Stimulated activated CD4-positive, alpha-beta T cell treated with anti-CD3 and anti-CD28 coated beads, Interleukin-12 subunit alpha, Interleukin-12 subunit beta, amount 100 ng/mL, for 48 hours (primary cell): ENCODE measurements at places on chromosomes 6 and 20.

DNA sequence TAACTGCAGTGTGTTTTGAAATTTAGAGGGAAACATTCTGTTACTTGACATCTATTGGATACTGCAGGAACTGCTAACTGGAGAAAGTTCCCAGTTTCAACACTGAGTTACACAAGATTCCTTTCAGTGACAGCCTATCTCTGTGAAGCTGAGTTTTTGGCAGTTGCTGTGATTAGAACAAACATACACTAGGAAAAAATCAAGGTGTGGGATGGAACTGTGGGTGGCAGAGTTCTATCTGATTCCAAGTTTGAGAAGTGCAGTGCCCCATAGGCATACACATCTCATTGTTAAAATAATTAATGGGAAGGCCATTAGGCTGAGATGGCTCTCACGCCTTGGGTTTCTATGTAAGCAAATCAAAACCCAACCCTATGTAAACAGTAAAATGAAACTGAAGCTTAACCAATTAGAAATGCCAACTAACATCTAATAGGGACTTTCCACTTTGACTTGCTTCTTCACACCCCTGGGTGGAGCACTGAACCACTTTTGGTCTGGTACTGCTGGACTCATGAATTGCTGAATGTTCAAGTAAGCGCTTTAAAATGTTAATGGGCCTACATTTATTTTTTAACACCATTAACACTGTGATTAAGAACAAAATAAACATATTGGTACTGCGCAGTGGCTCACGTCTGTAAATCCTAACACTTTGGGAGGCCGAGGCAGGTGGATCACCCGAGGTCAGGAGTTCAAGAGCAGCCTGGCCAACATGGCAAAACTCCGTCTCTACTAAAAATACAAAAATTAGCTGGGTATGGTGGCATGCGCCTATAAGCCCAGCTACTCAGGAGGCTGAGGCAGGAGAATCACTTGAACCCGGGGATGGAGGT, 55.2 kb upstream of the TBC1D7 start:
- DNase-seq: no peak

GRCh38 chr6:82364087-82365015, 734 bp downstream of the TPBG start:
- no peak for DNase-seq

DNA sequence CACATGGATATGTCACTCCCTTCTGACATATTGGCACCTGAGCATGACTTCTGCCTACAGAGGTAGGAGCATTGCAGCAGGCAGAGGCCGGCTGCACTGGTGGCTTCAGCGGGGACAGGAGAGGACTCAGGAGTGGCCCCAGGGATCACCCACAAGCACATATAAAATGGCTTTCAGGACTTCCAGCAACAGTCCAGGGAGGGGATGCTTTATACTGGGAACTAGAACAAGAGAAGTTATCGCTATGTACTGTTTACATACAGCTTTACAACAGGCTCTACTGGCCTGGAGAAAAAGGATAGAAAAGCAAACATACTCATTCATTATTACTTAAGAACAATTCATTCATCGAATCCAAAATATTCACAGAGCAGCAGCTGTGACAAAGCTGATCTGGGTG, 337.8 kb downstream of the THBS2 start:
- DNase-seq: no peak

- no peak for DNase-seq
Measured at GRCh38 chr20:37346236-37346534, 245 bp downstream of the SRC start.

DNA sequence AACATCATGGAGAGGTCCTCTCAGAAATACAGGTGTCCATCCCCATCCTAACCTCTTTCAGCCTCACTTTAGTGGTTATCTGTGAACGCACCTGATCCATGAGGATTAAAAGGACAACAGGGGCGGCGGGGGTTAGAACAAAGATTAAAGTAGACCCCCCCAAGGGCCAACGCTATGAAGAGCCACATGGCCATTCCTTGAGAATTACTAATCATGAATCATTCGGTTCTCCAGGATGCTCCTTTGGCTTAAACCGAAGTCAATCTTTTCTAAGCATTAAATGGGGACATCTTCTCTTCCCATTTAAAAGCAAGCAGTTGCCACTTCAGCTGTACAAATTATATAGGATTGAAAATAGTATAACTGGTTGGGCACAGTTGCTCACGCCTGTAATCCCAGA, 212.4 kb downstream of the GMPR start:
- DNase-seq: no peak

DNA sequence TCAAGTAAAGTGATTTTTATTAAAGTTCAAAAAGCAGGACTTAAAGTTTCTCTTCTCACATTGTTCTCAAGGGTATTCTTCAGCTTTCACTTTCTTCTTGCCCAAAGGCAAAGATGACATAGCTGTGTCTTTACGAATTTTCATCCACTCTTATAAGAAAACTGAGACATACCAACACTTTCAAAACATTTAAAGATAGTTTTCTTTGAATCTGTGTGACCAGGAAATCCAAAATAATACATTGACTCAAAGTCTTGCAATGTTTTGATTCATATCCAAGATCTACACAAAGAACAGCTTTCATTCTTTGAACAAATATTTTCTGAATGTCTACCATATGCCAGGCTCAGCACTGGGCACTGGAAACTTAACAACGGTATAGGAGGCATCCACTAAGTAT, 117.9 kb downstream of the SIM1 start:
- no peak for DNase-seq

DNA sequence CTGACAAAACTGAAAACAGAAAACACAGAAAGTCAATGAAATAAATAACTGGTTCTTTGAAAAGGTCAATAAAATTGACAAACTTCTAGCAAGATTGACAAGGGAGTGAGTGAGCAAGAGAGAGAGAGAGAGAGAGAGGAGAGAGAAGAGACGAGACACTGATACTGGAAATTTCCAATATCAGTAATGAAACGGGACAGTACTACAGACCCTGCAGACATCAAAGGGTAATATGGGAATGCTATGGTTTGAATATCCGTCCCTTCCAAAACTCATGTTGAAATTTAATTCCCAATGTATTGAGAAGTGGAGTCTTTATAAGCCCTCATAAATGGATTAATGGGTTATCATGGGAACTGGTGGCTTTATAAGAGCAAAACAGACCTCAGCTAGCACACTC, 3.8 kb downstream of the TTI1 start:
- DNase-seq: no peak

DNA sequence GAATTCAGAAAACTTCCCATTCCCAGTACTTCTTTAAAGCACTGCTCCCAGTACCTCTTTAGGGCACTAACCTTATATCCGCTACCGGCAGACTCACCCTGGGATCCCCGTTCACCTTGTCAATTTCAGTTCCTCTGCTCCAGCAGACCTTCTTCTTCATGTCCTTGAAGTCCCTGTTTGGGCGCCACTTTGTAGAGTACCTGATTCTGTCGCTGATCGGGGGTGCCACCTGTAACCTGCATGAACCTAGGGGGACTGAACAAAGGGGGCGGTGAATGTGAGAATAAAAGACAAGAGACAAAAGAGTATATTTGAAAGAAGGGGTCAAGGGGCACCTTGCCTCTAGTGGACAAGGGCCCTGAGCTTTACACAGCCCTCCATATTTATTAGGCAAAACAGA, 4.9 kb upstream of the GINS1 start:
- DNase-seq: no peak

- no peak for DNase-seq
Measured at GRCh38 chr6:85464722-85465150, 14.9 kb downstream of the NT5E start.

- DNase-seq: no peak
Measured at GRCh38 chr6:108510461-108511319, 50.0 kb upstream of the FOXO3 start.

DNA sequence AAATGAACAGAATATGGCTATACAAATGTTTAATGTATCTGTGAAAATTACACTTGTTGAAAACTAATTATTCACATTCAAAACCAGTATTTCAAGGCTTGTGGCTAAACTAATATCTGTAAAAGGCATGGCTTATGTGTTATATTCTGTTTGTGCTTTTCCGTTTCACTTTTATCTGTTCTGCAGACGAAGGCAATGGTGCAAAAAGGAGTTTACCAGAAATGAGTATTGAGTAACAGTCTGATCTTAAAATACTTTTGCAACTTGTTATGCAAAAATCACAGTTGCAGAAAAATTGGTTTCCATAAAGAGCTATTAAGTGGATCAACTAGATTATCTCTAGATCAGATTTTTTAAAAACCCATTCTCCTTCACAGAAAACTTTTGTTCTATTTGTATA, 9.4 kb upstream of the STX11 start:
- DNase-seq: no peak

DNA sequence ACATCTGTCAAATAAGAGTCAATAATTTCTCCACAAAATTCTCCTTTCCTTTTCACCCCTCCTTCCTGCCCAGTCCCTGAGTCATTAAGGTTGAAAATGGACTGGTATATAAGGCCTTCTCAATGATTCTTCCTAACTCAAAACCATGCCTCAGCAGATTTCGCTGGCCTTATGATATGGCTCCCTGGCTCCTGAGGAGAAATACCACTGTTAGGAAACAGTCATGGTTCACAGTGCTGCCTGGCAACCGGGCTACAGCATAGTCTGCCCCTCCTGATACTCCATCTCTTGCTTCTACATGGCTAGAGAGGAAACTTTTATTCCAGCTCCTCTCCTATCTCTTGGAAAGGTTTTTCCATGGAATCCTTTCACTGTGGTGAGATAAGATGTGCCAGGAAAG, 4.7 kb downstream of the UBE2J1 start:
- no peak for DNase-seq

DNA sequence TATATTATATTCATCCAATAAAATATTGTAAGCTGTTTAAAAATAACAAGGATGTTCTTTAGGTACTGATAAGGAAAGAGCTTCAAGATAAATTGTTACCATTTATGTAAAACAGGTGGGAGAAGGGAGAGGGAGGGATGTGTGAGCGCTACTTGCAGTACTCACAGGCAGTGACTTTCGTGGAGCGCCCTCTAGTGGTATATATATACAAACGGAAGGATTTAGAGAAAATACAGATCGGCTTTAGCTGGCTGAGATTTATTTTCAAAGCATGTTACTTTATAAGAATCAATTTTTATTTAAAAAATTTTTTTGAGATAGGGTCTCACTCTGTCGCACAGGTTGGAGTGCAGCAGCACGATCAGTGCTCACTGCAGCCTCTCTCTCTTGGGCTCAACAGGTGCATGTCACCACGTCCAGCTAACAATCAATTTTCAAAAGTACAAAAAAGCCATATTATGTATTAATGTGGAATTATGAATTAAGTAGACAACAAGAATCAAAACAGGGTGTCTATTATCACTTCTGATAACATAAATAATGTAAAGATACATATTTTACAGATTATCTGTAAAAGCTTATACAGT, 3.3 kb upstream of the MOG start:
- no peak for DNase-seq

DNA sequence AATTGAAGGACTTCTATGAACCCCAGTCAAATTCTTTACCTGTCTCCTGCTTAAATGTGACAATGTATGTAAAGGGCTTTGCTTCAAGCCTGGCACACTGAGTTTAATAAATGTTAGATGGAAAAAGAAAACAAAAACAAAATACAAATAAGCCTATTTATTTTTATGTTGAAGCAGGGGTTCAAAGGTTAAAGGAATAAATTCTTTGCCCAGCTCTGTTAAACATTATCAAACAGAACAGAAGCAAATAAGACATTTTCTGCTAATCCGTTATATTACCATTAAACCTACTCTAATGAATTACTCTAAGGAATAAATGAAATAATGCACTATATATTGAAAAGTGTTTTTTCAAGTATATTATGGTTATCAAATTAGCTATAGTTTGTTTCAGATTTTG, 182.5 kb upstream of the CEP162 start:
- no peak for DNase-seq

DNA sequence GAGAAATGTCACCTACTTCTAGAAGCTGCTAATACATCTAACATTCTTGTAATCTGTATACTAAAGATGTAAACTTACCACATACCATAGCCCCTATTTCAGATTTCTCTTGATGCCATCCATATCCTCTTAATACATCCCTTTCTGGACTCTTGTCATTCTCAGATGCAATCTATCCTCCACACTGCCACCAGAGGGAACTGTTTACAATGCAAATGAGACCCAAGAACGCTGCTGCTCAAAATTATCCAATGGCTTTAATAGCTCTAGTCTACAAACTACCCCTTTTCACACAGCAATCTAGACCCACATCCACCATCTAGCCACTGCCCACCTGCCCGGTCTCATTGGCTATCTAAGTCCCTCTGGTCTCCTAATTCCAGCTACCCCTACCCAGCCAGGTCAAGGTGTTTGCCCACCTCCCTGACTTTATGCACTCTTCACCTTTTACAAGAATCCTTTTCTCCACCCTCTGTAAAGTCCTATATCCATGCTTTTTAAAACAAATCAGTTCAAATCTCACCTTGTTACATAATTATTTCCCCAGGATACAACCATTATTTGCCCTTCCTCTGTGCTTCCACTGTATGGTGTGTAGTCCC, 14.8 kb downstream of the FAXC start:
- DNase-seq: no peak

DNA sequence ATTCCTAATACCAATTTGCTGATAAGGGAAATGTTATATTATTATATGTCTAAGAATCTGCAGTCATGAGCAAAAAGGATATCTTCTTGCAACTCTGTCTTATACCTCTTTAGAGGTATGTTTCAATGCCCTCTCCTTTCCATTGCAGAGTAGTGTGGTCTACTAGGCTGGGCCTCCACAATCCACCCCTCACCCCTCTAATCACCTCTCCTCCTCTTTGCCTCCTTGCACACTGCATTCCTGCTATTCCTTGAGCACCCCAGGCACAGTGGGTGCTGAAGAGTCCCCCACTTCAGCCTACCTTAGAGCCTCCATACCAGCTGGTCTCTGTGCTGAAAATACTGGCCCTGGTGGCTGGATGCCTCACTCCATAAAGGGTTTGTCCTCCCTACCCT, 26.9 kb downstream of the ARMC2 start:
- no peak for DNase-seq

- DNase-seq: no peak
Measured at GRCh38 chr6:169619650-169620049, 82.2 kb downstream of the WDR27 start.

DNA sequence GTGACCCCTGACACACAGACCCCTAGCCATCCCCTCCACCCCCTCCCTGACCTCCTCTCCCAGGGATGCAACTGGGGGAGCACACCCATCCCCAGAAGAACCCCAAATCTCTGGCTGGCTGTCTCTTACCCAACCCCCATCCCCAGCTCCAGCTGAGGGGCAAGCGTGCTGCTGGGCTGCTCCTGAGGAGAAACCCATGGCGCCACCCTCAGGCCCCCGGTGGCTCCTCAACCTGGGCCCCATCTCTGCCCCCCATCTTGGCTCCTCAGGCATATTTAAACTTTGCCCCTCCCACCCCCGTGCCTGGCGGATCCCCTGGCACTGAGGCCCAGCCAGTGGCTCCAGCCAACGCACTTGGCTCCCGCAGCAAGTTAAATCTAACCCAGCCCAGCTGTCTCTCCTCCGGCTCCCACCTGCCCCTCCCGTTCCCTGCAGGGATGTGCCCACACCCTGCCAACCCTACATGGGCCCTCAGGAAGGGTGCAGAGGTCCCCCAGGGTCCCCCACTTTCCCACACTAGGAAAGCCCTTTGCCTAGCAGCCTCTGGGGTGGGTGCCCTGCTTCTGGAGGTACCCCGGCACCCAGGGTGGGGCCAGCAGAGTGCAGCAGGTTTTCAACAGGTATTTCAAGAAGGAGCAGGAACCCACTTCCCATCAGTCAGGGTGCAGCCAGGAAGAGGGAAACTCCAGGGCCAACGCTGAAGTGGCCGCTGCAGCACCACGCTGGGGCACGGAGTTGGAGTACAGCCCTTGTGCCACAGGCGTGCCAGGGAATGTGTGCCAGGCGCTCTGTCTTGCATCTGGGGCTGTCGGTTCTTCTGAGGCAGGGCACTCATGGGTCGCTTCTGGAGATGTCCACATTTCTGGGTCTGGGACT, 5.3 kb upstream of the OSBPL2 start:
- no peak for DNase-seq
